ENCODE measurements at places on chromosomes 2 and 18.

DNA sequence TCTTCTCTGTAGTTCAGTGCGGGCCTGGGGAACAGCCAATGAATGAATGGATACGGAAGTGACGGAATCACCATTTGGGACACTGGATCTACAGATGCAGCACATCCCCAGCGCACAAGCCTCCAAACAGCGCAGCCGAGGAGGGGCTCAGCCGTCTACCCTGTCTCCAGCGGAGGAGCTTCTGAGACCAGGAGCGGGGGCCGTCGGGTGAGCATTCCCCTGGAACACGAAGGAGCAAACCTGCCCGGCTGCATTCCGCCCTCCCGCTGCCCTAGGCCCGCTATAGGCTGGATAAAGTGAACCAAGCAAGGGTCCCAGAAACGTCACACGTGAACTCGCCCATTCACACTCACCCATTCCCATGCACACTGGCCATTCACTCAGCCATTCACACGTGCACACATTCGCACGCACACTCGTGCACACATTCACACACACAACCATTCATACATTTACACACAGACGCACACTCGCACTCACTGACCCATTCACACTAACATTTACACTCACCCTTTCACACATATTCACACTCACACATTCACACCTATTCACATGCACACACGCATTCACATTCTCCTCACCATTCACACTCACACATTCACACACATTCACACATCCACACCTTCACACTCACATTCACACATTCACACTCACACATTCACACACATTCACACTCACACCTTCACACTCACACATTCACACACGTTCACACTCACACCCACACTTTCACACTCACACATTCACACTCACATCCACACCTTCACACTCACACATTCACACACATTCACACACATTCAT, 63.4 kb downstream of the BIN1 start:
- DNase-seq: no peak

GRCh38 chr2:223863491-223863890, 26.1 kb upstream of the AP1S3 start:
- no peak for DNase-seq

- peak; percentile 94 for DNase-seq
These were observed 28.4 kb upstream of the PUM2 start for GRCh38 chr2:20378891-20379519.

DNA sequence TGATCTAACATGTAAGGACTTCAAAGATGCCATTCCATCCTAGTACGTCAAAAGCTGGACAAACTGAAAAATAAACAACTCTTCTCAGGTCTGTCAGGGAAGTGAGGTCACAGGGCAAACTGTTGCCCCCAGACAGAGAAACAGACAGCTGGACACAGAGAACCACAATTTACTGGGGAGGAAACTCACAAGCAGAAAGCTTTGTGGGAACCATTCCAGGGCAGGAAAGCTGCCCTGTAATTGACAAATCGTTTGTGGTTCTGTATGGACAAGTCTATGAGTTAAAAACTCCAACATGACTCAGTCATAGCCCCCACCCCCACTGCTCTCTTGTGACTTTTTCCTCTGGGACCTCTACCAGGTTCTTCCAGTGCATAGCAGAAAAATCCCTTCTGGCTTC, 28.4 kb downstream of the MCEE start:
- no peak for DNase-seq

DNA sequence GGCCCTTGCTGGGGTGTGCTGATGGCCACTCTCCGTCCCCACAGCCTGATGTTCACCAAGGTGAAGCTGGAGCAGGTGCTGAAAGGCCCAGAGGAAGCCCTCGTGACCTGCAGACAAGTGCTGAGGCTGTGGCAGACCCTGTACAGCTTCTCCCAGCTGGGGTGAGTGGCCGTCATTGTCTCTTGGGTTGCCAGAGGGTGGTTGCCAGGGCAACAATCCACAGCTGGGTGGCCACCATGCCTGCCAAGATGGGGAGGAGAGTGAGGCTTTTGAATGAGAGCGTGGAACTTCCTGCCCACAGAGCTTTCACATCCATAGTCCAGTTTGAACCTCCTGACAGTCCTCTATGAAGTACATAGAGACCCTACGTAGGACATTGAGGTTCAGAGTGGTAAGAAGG, 108.8 kb downstream of the STPG4 start:
- no peak for DNase-seq

GRCh38 chr18:13808294-13809042, 15.5 kb upstream of the MC5R start:
- no peak for DNase-seq

DNA sequence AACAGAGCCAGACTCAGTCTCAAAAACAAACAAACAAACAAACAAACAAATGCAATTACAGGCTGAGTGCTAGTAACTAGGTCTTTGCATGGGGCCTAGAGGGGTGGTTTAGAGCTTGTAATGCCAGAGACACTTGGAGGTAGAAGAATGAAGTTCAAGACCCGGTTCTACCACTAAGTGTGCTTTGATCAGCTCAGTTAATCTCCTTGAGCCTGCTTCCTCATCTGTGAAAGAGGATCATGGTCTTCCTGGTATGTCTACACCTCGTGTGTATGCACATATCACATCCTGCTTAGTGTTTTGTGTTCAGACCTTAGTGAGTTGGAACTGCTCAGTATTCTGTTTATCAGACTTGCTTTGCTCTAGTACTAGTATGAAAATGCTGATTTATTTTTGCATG, 4.8 kb upstream of the ATP6V1C2 start:
- DNase-seq: no peak

DNA sequence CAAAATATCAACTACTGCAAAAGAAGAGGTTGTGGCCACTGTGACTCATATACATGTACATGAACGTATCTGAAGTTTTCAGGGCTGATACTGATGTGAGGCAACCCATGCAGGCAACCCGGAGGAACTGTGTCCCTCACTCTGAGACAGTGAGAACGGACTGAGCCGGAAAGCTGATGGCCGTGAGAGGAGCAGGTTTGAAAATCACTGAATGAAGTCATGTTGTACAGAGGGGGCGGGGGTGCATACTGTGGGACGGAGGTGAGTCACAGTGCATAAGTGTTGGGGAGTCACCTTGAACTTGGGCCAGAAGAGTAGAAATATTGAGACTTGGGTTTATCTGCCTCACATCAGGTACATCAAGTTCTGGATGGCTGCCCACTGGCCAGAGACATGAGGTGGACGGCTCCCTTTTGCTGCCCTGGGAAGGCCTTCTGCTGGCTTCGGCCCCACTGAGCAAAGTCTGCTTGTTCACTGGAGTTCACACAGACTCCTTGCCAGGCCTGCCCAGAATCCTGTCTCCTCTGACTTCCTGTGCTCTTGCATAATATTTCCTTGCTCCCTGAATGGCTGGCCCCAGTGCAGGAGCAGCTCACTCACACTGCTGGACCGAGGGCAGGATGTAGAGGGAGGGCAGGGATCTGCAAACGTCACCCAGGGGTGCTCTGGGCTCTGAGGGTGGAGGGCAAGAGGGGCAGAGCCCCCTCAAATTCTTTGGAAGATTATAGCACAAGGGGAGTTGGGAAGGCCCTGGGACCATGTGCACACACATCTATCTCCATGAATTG, 18.1 kb downstream of the EPAS1 start:
- peak; percentile 96 for DNase-seq

DNA sequence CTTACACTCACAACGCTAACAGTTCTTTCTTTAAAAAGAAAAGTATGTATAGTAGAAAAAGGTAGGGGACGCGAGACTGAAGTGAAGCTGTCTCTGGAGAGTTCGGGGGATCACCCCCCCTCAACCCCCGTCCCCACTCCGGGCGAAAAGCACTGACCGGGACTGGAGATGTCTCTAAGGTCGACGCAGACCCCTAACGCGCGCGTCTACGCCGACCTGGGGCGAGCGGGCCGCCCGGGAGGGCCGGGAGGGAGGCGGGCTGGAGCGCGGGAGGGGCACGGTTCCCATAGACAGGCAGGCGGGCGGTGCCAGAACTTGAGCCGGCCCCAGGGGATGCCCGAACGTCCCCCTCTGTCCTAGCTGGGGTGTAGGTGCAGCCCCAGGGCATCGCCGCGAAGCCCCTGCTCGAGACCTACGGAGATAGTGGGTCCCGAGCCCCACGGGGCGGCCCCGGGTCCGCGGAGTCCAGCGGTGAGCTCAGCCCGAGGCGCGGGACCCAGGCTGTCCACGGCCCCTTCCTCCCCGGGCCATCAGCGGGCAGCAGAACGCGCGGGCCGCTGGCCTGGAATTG, 82.2 kb downstream of the CHRNA1 start:
- DNase-seq: peak; percentile 86

DNA sequence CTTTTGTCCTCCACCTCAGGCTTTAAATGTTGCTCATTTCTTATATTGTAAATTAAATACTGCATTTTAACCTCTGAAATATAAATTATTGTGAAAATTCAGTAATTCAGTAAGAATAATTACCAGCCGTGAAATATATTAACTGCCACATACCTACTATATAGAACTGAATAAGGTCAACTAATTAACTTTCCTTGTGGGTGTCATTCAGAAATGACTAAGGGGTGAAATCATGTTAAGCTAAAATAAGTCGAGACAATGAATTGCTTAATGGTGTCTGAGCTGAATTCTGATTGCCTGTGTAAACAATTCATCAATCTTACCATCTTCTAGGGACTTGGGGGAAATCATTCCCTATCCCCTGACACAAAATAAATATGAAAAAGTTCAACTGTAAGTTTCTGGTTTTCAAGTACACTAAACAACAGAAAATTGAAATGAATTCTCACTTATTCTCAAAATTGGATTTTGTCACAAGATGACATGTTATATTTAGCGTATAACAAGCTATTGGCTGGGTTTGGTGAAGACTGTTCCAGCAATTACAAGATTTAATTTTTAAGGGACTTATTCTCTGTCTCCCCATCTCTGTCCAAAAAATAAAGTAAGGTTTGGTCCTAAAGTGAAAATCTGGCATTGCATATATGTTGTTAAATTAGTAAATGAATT, 255.1 kb downstream of the METTL4 start:
- DNase-seq: no peak

DNA sequence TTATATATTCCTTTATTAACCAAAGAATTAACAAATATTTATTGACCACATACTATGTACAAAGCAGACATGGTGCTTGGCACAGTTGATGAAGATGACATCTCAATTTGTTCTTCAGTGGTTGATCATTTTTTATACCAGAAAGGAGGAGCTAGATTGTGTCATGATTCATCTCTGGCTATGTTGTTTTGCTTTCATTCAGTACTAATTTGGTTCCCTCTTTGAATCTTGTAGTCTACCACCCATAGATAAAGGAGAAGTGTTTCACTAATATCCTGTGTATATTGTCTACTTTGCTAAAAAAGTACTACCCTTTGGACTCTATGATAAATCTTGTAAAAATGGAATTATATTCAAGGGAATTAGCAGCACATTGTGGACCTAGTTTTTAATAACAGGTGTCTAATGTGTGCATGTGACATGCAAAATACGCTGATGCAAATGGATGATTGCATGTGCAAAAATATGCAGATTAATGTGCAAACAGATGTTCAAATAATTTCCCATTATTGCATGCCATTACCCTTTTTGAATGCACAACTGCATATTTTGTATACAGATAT, 313.2 kb upstream of the ZEB2 start:
- no peak for DNase-seq

DNA sequence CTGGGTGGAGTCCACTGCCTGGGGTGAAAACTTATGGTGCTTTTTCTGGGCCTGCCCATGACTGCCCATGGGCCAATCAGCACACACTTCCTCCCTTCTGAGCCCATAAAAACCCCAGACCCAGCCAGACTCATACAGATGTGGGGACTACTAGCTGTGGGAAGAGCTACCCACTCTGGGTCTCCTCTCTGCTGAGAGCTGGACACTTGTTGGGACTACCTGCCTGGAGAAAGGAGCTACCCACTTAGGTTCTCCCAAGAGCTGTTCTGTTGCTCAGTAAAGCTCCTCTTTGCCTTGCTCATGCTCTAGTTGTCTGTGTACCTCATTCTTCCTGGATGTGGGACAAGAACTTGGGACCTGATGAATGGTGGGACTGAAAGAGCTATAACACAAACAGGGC, 119.6 kb upstream of the SLC38A11 start:
- DNase-seq: no peak

- DNase-seq: no peak
These were observed 130.9 kb downstream of the EXOC6B start for GRCh38 chr2:72694715-72695496.

- DNase-seq: no peak
These were observed 26.9 kb upstream of the INSIG2 start for GRCh38 chr2:118061135-118061955.

- no peak for DNase-seq
These were observed 57.9 kb downstream of the BAZ2B start for GRCh38 chr2:159558479-159558878.

GRCh38 chr2:189959450-189959849, 103.1 kb downstream of the MSTN start:
- DNase-seq: no peak

DNA sequence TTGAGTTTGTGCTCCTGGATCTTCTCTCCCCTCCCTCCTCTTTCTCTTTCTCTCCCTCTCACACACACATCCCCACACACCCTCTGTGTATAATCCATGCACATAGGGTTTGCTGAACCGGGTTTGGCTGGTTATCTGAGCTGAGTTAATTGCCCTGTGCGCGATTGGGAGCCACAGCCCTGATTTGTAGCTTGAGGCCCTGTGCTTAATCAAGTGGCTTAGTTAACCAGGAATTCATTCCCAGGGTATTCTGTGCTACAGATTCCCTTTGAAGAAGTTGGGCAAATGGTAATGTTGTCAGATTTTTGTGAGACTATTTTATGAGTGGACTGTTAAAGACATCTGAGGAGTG, 6.2 kb downstream of the PARD3B start:
- no peak for DNase-seq

DNA sequence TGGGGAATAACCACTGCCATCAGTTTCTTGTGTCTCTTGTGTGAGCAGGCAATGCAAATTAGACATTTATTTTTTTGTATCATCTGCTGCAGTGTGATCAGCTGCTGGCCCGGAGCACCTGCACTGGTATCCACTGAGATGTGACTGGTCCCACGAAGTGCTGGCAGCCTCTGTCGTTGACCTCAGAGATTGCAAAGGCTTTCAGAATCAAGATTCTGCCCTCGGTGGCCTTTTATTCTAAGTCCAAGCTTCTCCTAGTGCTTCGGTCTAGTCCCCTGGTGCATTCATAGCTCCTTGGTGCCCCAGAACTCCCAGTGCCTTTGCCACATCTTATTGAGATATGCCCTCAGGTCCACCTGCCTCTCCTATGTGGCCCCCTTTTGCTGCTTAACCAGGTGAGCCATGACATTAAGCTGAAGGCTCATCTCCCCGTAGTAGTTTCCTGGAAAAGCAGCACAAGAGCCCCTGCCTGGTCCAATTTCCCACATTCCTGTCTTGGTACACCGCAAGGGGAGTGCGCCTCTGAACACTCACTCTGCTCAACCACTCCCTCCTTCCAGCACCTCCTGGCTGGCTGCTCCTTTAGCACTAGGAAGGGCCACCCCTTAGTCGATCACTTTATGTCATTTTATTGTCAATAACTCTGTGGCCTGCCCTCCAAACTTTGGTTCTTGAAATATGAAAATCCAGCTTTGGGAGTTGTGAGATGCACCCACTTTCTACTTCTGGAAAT, 27.1 kb upstream of the MARCO start:
- DNase-seq: no peak

GRCh38 chr2:5535301-5535700, 156.9 kb upstream of the SOX11 start:
- no peak for DNase-seq
